T-helper 1 cell (primary cell): ENCODE measurements at places on chromosomes 7 and 10.

- DNase-seq: no peak
These were observed 38.7 kb upstream of the ARHGAP21 start for GRCh38 chr10:24762161-24762924.

GRCh38 chr7:92793656-92794205, 42.6 kb downstream of the CDK6 start:
- DNase-seq: no peak

GRCh38 chr7:131819891-131820290, 263.5 kb upstream of the PODXL start:
- DNase-seq: no peak

- no peak for DNase-seq
These were observed 108.6 kb downstream of the LRRC4 start for GRCh38 chr7:127922656-127923055.

- no peak for DNase-seq
These were observed 20.3 kb downstream of the COL1A2 start for GRCh38 chr7:94414980-94415379.

DNA sequence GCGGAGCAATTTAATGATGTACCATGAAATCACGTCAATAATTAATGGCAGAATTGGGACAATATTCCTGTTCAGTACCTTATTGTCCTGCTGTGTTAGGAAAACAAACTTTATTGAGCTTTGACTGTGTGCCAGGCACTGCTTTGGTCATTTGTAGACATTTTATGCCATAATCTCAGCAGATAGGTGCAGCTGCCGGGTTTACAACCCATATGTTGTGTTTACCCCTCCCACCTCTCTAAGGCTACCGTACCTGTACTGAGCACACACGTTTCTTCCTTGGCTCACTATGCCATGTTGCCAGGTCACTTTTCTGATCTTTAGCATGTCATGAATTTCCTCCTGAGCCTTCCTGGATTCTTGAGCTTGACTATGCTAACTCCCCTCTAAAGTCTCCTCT, 422.2 kb downstream of the PHTF2 start:
- DNase-seq: no peak

- DNase-seq: no peak
These were observed 10.5 kb downstream of the TRIM24 start for GRCh38 chr7:138470391-138471157.

DNA sequence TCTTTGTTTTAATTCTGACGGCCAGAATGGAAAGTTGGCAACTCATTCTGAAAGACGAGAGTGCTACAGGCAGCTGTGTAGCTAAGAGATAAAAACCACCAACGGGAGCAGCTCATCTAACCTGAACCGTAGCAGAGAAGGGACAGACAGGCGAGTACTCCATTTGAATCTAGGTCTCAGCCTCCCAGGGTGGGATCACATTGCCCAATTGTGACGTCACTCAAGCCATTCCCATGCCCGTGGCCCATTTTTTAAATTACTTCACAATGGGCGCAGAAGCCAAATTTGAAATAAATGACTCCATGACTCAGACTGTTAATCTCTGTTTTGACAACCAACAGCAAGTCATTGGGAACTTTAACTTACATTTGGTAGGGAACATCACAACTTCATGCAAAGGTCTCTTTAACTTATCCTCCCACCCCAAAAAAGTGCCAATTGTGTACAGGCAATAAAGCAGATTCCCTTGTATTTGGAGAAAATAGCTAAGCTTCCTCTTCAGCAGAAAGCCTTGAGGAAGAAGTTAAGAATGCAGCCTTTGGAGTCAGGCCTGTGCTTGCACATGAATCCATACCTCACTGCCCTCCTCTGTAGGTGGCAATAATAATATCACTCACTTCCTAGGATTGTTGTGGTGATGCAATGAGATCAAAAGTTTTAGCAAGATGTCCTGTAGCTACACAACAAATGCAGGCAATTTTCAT, 93.2 kb upstream of the KIF5B start:
- no peak for DNase-seq

DNA sequence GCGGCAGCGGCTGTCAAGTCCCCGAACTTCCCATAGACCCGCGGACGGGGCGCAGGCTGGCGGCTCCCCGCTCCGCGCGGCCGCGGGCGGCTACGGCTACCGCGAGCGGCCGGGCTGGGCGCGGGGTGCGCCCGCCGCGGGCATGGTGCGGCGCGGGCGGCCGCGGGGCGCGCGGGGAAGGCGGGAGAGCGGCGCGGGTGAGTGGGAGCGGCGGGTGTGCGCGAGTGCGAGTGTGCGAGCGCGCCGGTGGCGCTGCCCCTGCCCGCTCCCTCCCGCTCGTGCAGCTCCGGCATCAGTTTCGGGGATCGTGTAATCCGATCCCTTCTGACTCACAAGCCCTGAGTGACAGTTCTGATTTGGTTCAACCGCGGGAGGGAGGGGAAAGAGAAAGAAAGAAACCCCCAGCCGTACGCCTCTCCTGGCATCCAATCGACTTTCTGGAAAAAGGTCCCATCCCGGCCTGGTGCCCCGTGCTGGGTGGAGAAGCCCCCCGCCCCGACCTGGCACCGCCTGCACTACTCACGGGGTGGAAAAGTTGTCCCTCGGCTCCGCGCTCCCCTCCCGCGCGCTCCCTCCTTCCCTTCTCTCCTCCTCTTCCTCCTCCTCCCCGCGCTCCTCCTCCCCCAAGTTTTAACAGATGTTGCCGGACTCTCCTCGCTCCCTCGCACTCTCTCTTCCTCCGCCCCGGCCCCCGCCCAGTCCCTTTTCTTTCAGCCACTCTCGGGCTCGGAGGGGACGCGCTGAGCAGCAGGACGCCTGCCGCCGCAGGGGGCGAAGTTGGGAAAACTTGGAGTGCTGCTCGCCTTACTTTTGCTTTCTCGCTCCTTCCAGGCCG, at the start of gene GLI3:
TSS of gene GLI3 (minus strand) at position 234 of the 835 bp plus-strand sequence. CDS start 13,956 bp downstream, outside the sequence.
- DNase-seq: no peak

GRCh38 chr10:62027841-62028501, 126.5 kb downstream of the ARID5B start:
- no peak for DNase-seq

DNA sequence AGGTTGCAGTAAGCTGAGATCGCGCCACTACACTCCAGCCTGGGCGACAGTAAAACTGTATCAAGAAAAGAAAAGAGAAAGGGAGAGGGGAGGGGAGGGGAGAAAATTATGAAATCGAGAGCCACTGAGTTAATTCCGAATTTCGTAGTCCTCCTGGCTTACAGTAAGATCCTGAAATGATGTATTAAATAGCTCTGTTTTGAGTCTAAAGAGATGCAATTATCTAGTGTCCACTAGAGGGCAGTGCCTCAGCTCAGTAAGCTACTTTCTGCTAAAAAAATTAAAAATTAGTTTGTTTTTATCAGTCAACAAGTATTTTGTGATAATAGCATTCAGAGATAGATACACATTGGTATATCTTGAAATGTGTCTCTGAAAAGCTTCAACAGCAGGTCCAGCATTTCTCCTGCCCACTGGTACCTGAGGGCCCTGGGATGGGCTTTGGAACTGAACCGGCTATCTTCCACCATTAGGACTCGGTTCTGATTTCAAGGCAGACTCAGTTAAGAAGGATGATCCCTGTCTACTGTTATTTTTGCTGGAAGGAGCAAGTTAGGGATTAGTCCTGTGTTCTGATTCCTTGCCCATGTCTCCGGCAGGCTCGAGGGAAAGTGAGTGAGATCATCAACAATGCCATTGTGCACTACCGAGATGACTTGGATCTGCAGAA, 19.5 kb downstream of the TSPAN33 start:
- DNase-seq: no peak

- no peak for DNase-seq
These were observed 44.8 kb downstream of the BMPER start for GRCh38 chr7:33950047-33950714.

GRCh38 chr7:75716992-75717626, 21.6 kb downstream of the HIP1 start:
- no peak for DNase-seq

- no peak for DNase-seq
These were observed 35.9 kb upstream of the ELMO1 start for GRCh38 chr7:37484426-37485073.

DNA sequence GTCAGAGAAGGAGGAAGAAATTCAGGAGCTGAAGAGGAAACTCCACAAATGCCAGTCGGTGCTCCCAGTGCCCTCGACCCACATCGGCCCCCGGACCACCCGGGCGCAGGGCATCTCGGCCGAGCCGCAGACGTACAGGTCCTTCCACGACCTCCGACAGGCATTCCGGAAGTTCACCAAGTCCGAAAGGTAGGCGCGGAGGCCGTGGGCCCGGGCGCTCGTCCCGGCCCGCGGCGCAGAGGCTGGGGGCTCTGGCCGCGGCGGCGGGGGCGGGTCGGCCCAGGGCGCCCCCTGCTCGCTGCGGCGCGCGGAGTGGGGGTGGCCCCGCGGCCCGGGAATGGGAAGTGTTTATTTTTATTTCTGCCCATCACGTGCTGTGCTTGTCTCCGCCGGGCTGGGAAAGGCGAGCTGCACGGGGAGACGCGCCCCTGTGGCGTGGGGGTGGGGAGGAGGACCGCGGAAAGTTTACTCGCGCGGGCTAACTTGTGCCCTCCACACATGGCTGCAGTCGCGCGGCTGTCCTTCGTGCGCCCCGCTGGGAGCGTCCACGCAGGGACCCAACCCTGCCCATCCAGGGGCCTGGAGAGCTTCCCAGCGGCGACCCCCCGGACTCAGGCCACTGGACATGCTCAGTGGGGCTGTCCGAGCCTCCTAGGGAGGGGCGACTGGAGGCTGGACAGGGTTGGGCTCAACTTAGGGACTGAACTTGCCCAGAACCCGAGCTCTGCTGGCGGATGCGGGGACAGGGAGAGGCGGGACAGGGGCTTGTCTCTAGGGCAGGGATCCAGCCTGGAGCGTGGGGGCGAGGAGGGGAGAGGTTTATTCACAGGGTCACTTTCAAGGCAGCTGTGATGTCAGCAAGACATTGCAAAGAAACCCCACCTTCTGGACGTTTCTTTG, 82.6 kb upstream of the PRKG1 start:
- DNase-seq: no peak
